ENCODE measurements at places on chromosomes 13 and 19.

- DNase-seq, result no peak
Observed at GRCh38 chr19:10521461-10522171, 4.4 kb upstream of the S1PR5 start.

DNA sequence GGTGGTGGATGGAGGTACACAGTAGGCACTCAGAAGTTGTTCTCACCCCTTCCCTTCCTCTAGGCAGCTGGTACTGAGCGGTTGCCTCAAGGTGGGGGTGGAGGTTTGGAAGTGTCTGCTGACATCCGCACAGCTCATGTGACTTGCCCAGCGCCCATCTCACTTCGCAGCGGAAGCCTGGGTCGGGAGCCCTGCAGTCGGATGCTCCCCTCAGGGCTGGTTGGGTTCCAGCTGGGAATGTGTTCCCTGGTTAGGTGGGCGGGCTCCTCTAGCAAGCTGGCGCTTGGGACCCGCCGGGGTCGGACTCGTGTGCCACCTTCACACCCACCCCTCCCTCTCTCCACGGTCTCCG is 10.2 kb downstream of the PPP1R37 start:
- no peak for DNase-seq

DNA sequence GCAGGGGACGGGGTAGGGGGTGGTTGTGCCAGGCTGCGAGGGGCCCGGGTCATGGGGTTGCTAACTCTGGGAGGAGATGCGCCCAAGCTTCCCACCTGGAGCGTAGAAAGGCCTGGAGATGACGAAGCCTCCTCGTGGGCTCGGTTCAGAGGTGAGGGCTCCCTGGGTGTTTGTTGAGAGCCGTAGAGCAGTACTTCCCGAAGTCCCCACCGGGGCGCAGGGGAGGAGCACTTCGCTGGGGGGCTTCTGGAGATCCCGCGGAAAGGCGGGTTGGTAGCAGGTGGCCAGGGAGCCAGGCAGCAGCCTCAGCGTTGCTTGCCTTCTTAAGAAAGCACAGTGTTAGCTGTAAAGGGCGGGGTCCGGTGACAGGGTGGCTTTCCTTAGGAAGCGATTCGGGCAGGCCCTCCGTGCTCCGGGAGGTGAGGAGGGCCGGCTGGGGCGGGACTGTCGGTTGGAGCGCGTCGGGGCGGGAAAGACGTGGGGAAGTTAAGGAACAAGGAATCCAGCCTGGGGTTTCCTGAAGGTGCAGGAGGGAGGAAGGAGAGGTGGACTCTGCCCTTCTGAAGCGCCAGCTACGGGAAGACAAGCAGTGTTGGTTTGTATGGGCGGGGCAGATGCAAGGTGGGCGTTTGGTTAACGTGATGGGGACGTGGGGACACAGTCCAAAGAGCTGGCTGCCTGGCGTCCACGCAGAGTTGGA is 3.3 kb downstream of the VSTM2B start:
- no peak for DNase-seq

- no peak for DNase-seq
Observed at GRCh38 chr19:6604906-6605305, 14.0 kb upstream of the CD70 start.

DNA sequence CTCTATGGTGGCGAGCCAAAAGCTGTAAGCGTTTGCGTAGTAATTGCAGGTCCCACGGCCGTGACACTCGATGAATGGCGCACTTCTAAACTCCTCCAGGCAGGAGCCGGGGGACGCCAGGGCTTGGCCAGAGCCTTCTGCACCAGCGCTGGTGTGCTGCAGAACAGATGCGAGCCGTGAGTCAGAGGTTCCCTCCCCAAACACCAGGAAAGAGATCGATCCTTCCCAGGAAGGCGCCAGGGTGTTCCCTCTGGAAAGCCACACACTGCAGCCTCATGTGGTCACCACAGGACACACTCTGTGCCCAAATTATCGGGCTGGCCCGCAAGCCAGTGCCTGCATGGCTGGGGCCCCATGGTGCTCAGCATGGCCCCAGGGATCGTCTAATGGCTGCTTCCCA is 154.6 kb downstream of the COL4A1 start:
- DNase-seq, result no peak

- DNase-seq, result no peak
Observed at GRCh38 chr13:110869231-110869804, 45.6 kb downstream of the ANKRD10 start.

DNA sequence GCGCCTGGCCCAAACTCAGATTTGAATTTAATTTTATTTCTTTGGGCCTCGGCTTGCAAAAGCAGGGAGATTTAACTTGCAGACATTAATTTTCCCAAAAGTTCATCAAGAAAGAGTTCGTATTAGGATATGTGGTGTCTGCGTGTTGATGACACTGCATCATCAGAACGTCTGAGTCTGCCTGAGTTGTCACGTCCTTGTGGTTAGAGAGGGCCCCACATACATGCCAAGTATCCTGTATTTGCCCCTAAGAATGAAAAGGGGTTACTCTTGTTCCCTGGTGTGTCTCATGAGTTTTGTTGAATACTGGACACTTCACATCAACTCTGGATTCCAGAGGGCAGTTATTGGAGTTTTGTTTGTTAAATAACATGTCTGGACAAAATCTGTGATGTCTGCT is 5.6 kb upstream of the TEX29 start:
- no peak for DNase-seq

GRCh38 chr19:33204136-33204973 is 10.2 kb downstream of the LRP3 start:
- no peak for DNase-seq

DNA sequence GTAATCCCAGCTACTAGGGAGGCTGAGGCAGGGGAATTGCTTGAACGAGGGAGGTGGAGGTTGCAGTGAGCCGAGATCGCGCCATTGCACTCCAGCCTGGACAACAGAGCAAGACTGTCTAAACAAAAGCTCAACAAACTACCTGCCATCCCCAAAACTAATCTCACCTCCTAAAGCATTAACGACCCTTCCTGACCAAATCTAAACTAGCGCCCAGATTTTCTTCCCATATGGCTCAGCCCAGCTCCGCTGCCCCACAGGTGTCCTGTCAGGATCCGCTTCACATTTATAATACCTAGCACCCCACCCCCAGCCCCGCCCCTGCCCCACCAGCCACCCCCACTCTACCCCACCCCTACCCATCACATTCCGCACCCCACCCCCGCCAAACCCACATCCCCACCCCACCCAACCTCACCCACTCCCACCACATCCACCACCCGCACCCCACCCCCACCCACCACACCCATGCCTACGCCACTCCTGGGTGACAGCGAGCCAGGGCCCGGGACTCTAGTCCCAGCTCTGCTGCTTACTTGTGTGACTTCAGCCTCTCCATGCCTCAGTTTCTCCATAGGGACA is 599 bp downstream of the C19orf12 start:
- DNase-seq, result no peak

DNA sequence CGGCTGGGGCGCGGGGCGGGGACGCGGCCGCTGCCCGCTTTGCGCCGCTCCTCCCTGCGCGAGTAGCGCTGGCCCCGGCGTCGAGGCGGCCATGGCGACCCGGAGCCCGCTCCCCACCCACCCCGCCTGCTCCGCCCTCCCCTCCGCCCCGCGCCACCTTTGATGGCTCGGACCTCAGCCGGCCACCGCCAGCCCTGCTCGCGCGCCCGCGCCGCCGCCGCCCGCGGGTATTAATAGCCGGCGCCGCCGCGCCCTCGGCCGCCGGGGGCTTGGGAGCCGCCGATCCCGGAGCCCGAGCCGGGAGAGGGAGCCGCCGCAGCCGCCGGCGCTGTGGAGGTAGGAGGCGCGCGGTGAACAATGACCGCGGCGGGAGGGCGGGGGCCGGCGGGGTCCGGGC is 261 bp downstream of the FARP1 start:
- DNase-seq, result no peak

- no peak for DNase-seq
Observed at GRCh38 chr13:27857282-27857681, 62.5 kb upstream of the PDX1 start.

DNA sequence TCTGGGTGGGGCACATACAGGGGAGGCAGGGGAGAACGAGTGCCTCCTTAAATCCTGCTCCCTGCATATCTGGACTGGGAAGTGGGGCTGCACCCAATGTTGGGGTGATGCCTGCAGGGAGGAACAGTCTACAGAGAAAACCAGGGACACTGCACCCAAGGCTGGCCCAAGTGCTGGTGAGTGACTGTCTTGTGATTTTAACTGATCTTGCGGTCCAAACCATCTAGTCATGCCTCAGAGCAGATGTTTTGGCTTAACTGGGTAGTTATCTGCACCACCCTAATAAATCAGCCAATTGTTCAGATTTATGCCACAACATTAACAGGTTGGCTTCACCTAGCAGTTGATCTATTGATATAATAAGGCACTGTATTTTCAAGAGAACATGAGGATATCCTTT is 219.2 kb upstream of the IRS2 start:
- no peak for DNase-seq

GRCh38 chr19:11887234-11887610 is 360 bp upstream of the ZNF69 start:
- DNase-seq, result no peak

DNA sequence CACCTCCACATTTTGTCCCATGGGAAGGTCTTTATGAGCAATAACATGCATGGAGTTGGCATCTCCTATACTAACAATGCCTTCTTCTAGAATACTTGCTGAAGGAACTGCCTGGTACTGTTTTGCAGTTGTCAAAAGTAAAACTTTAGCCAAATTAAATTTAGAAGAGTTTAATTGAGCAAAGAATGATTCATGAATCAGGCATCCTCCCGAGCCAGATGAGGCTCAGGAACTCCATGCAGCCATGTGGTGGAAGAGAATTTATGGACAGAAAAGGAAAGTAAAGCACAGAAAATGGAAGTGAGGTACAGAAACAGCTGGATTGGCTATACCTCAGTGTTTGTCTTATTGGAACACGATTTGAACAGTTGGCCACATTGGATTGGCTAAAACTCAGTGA is 1081.9 kb downstream of the SLITRK1 start:
- no peak for DNase-seq

- DNase-seq, result no peak
Observed at GRCh38 chr13:94143624-94144350, 335.7 kb downstream of the DCT start.

GRCh38 chr13:32838945-32839344 is 177.3 kb upstream of the KL start:
- DNase-seq, result no peak

- DNase-seq, result no peak
Observed at GRCh38 chr19:8665468-8666213, 33.0 kb downstream of the ACTL9 start.

DNA sequence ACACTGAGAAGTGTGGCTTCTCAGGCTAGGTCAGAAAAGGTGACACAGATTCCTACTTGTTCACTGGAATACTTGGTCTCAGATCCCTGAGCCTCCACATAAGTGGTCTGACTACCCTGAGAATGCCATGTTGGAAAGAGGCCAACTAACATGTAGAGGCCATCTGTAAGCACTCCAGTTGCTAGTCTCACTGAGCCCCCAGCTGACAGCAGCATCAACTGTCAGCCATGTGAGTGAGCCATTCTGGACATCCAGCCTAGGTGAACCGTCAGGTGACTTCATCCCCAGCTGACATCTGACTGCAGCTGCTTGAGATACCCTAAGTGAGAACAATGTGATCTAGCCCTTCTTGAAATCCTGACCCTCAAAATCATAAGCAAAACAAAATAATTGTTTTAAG is 18.1 kb upstream of the ARL11 start:
- DNase-seq, result no peak

DNA sequence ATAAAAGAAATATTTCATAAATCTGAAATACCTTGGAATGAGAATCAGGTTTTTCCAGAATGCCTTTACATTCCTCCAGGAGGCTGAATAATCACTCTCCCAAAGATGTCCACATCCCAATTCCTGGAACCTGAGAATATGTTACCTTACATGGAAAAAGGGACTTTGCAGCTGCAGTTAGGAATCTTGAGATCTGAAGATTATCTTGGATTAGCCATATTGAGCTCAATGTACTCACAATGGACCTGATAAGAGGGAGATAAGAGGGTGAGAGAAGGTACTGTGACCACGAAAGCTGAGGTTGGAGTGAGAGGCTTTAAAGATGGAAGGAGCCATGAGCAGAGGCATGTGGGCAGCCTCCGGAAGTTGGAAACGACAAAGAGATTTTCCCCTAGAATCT is 36.8 kb upstream of the MBNL2 start:
- DNase-seq, result no peak

GRCh38 chr19:42134535-42135070 is 2.4 kb upstream of the POU2F2 start:
- no peak for DNase-seq

DNA sequence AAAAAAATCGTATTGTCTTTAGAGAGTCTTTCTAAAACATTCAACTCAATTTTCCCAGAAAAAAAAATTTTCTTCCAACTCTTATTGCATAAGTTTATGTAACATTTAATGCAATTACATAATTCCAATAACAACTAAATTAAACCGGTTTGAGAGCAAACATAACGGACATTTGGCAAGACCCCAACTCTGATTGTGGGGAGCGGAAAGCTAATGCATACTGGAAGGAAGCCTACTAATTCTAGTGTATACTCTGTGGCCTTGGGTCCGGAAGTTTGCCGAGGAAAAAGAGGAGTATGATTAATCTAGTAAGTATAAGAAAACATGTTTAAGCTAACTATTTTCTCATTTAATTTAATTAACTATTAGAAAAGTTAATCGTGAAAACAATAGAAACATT is 21.3 kb upstream of the MIR17HG start:
- no peak for DNase-seq

GRCh38 chr13:23984546-23984945 is 87.2 kb upstream of the C1QTNF9B start:
- DNase-seq, result no peak

DNA sequence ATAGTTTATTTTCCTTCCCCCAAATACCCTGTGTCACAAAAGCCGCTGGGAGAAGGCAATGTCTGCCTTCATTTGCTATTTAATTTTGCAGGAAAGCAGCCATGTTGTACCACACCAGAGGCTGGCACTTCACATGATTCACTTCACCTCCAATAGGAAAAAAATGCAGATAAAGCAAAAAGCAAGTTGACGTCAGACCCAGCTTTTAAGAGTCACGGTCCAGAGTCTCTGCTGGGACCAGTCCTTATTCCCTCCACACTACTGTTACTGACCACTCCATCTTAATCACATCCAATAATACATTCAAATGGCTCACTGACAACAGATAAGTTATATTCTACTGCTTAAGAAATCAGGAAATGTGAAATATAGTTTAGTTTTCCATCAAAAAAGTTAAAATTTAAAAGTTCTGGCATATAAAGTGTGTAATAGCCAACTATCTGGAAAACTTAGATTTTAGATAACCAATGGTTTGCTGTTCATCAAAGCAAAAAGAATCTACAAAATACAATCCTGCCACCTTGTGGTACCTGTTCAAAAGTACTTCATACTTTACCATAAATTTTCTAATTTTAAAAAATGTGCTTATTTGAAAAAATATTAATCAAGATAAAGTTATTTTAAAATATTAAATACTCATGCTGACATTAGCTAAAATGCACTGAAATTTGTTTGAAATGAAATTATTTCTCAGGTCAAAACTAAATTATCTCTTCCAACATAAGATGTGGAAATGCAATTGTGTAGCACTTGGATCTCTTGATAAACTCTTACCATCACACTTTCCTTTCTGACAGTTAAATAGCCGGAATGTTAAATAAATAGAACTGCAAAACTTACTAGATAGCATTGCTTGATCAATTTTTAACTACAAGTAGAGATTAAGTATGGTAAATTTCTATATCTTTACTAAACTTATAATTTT is 97.3 kb downstream of the SERP2 start:
- DNase-seq, result peak; percentile 17

- no peak for DNase-seq
Observed at GRCh38 chr13:21744149-21744548, 73.3 kb downstream of the FGF9 start.
